Amygdala (tissue), 56 donors: ENCODE measurements at places on chromosomes 16 and 17.

DNA sequence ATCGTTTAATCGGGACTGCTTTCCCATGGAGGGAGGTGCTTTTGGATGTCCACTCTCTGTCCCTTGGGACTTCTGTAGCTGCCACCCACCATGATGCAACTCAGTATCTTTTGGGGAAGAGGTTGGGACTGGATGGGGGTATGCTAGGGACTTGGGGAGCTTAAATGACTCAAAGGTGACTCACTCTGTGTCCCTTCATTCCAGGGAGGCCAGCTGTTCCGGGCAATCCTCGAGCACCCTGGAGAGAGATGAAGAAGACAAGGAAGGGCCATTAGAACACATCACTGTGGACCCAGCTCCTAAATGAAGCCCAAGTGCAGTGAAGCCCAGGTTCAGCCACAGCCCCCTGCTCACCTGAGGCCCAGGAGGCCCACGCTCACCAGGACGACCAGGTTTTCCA lies 4.6 kb downstream of the COL1A1 start:
- DNase-seq = no peak

DNA sequence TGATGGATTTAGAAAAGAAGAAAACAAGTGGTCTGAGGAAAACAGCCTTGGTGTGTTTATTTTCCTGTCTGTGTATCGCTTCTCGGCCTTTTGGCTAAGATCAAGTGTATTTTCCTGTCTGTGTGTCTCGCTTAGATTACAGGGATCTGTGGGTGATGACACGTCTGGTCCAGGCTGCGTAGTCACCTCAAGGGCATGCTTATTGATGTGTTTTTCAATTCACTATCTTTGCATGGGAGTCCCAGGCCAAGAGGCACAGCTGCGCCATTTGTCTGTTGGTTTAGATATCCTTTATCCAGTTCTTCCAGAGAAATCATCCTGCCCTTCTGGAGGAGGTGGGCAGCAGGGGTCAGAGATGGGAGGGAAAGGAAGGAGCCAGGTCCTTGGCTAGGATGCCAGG lies 47.1 kb upstream of the STH start:
- no peak for DNase-seq

- DNase-seq = no peak
Observed at GRCh38 chr16:12896562-12896961, 4.8 kb upstream of the SHISA9 start.

- DNase-seq = no peak
Observed at GRCh38 chr16:55663765-55664677, 8.2 kb downstream of the SLC6A2 start.

- DNase-seq = no peak
Observed at GRCh38 chr17:83173914-83174361, 94.5 kb downstream of the METRNL start.
